GM23338 (cell line): ENCODE measurements at places on chromosomes 3 and 15.
A peak's percentile ranks its signal among the peaks of the same experiment; 100 is the strongest.

DNA sequence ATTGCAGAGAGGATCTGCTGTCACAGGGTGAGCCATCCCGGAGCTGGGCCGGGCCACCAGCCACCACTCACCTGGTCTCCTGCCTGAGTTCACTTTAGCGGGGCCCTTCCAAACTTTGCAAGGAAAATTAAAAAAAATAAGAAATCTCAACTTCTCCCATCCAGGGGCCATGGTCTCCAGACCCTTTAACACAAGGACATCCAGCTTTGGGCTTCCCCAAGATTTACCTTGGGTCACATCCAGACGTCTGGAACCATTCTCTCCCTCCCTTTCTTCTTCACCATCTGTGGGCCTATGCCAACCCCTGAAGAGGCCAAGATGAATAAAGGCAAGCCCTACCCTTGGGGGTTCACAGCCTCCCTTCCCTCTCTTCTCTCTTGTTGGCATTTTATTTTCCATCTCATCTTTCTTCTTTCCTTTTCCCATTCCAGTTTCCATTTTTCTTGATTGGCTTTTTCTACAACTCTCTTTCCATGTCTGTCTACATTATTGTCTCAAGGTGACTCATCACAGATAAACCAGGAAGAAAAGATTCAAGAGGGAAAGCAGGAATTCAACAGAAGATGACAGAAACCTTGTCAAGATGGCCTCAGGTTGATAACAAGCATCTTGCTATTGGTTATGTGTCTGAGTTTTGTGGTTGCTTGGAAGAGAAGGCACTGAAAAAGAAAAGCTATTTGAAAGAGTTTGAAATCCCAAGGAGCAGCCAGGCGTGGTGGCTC is 49.5 kb downstream of the ITGA11 start:
- no peak for DNase-seq

GRCh38 chr15:41620536-41621199 is 39.5 kb upstream of the MGA start:
- DNase-seq: peak; percentile 43

DNA sequence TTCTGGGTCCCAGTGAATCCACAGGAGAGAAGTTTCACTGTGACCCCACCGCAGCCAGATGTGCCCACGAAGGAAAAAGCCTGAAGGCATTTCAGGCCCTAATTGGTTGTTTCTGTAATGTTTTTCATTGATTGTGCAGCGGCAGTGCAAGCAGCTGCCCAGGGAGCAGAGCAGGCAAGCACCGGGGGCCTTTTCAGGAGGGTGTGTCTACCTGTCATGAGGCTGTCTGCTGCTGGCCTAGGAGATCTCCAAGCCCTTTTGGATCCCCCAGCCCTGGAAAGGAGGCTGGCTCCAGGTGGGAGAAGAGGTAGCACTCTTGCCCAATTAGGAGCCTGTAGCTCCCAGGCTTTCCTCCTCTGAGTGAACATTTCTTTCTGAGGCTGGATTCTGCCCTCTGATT is 108.8 kb downstream of the EPHB1 start:
- DNase-seq: no peak

GRCh38 chr15:70533931-70534742 is 229.2 kb downstream of the UACA start:
- no peak for DNase-seq

DNA sequence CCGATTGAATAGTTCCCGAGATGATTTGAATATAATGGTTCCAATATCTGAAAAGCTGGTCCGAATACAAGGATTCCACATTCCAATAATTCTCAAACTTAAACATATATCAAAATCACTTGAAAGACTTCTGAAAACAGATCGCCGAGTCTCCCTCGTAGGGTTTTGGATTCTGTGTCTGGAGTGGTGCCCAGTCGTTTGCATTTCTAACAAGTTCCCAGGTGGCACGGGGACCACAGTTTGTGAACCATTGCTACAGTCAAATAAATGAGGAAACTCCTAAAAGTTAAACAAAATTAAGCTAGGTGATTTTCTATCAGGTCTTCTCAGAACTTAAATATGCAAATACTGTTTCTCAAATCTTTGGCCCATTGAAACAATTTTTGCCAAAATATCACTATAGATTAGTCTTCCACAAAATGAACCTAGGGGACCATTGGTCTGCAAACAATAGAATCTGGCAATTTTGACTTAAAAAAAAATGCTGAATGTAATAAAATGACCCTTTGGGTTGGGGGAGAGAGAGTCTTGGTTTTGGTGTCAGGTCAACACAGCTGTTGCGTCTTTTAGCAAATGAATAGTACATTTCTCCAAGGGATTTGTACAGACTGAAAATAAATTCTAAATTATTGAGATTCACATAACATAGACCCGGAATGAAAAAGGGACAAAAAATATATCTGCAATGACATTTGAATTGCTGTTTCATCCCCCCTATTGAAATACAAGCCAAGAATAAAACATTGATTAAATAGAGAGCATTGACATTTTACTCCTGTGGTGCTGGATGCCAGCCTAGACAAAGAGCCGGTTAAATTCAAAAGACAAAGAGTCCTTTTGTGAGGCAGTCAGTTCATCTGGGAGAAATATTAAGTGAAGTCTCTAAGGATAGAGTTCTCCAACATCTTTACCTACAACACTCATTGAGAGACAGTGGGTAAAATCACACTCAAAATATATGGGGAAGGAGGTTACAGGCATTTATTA is 175.7 kb upstream of the ADAMTS9 start:
- DNase-seq: no peak
